ENCODE measurements at places on chromosomes 1 and 21.

- no peak for DNase-seq
Measured at GRCh38 chr1:208289716-208290115, 45.5 kb upstream of the PLXNA2 start.

- no peak for DNase-seq
Measured at GRCh38 chr1:44733365-44733764, 2.4 kb upstream of the RNU5D-1 start.

DNA sequence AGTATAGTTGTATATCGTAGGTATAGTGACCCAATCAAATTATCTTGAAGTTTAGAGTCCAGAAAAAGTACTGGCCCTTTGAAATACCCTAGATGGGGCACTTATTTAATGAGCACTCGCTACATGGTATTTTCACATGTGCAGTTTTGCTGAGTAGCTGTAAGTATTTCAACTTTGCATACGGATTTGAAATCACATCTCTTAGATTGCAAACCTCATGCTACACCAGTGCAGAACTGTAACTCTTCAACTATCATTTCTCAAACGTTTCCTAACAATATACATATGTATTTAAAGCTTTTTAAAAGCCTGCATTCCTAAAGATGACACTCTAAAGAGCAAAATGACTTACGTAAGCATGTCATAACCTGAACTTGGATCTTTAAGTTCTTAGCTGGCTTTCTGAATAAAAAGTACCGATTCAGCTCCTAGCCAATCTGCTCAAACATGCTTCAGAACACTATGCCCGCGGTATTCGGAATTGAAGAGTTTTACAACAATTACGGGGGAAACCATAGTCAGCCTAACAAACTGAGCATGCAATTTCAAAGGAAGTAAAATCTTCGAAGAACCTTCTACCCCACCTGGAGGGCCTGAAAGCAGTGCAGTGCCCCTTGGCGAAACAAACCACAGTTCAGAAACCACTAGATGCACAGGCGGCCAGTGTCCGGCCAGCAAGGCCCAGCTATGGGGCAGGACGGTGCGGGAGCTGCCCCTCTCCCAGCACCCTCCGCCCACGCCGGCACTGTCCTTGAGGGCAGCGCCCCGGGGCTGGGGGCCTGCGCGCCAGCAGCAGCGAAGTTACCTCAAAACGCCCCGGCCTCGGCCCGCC, 863 bp downstream of the FH start:
- no peak for DNase-seq

DNA sequence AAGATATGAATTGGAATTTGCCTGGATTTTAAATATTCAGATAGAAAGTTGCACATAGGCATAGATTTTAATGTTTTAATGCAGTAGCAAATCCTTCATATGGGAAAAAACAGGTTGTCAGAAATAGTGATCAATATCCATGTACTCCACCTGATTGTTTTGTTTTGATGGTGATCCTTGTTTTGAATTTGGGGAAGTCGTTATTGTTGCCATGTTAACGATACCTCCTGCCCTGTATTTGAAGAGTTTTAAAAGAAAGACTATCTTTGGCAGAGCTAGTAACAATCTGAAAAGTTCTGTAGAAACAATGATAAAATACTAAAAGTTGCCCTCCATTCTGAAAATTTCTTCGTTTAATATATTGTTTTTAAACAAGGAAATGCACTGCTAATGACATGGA, 1.1 kb downstream of the CEP350 start:
- DNase-seq = no peak

DNA sequence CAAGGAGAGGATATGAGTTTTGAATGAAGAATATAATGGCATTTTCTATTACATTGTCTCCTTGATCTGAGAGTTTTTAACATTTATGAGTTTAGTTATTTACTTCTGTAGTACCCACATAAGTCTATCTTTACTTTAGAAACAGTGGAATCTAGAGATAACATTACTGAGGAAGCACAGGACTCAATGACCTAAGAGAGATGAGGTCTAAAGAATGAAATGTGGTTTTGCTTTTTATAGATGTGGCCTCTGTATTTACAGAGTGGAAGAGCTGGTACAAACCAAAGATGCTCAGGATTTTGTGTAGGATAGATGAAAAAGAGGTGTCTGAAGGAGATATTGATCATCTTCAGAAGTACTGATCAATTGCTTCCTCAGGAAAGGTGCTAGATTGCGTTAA, 177.3 kb downstream of the KCTD3 start:
- DNase-seq = no peak

DNA sequence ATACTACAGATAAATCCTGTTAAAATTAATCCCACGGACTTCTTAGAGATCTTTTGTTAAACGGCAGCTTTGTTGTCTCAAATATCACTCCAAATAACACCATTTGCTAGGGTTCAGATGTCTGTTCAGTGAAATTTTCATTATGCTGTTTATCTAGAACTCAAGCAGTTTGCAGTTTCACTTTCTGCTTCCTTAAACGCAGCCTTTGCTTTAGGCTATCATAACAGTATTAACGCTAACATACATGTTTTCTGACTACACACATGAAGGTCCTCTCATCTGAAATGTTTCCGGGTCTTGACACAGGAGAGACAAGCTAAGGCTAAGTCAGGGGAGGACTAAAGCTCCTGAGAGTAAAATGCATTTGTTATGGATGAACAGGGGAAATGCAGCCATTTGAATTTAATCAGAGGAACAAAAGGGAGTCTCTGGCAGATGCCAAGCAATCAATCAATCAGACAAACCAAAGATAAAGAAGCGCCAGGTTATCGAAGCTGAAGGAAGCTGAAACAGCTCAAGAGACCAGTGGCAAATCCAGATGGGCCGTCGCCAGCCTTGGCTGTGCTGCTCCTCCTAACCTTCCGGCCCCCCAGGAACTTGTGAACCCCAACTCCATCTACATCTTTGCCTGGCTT, 16.9 kb downstream of the CCSAP start:
- DNase-seq = no peak

DNA sequence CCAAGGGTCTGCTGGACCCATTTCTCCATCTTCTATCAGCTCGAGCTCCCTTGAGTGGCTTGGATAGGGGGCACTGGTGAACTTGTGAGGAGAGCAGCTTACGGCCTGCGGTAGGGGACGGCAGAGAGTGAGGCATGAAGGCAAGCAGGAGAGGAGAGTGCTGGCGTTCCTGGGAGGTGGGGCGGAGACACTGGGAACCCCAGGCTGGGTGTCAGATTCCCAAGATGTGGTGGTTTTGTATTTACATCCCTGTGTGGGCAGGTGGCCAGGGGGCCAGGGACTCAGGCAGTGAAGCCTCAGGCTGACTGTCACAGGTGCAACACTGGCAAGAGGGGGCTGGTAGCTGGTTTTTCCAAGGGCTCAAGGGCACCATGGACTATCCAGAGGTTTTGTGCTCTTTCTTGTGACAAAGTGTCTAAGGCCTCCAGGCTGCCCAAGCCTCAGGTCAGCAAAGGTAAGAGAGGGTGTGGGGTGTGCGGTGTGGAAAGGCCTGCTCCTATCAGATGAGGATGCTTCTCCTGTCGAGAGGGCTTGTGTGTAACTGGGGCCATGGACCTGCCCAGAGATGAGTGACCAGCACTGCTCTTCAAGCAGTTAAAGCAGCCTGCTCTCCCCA, 45.1 kb upstream of the ROR1 start:
- no peak for DNase-seq

DNA sequence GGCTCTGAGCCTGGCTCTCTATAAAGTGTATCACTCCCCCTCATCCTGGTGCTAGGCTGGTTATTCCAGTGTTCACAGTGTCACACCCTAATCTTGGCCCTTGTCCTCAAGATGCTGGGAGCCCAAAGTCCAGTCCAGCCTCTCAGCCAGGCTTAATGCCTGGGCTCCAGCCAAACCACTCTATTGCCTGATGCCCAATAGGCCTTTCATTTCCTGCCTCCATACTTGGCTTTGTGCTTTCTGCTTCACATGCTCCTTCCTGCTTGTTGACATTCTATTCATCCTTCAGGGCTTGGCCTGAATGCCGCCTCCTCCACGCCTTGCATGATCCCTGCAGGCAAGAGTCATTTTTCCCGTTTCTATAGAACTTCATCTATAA, 1.7 kb downstream of the KLHDC8A start:
- no peak for DNase-seq

DNA sequence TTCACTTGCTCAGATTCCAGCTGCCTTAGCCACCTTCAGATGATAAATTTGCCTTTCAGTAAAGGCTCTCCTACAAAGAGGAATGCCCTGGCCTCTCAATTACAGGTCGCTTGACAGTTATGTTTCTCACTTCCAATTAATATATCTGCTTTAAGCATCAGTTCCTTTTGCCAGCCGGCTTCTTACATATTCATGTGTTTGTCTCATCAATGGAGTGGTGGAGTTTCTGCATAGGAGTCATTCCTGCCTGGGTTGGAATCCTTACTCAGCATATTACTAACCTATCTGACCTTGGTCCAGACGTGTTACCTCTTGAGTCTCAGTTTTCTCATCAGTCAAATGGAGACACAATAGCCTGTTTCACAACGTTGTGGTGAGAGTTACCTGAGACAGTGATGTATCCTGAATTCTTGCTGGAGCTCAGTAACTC, 9.4 kb upstream of the SESN2 start:
- no peak for DNase-seq

DNA sequence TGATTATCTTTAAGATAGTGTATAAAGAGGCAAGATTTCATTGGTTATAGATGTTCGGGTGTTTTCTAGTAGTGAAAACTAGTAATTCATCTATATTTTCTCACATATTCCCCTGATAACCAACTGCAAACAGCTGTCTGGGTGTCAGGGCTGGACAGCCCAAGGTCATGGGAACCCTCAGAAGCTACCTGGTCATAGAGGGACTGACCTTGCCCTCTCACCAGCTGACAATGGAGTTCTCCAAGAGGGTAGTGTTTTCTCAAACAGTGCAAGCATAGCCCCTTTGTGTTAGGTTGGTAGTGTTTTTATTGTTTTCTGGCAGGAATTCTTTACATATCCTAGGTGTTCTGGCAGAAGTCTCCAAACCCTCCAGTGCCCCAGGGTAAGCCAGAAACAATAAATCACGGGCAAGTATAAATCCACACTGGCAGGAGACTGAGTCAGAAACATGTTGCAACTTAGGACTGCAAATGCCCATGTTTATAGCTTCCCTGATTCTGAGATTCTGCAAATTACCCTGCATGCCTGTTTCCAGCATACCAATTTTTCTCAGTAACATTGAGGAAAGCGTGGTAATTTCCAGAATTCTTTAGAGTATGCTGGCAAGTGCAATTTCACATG, 82.8 kb upstream of the ATP1A1 start:
- DNase-seq = no peak

DNA sequence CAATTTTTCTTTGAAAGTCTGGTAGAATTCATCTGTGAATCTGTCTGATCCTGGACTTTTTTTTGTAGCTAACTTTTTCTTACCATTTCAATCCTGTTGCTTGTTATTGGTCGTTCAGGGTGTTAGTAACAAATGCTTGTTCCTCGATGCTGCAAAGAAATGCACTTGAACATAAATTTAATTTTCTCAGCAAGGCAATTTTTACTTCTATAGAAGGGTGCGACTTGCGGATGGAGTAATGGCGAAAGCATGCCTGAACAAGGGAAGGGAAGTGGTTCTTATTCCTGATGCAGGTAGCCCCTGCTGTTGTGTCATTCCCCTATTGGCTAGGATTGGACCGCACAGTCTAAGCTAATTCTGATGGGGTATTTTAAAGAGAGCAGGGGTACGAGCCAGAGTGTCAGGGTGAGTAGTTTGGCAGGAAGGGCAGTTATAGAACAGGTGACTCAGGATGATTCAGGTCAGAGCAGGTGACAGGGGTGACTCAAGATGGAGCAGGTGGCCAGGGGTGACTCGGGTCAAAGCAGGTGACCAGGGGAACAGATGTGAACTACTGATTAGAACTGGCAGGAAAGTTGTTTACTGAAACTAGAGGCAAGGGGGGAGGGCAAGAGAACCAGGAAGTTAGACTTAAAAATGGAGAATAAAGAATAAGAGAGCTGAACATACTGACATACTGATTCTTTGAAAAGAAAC, 40.5 kb downstream of the SERINC2 start:
- DNase-seq = no peak

- DNase-seq = no peak
Measured at GRCh38 chr1:212157252-212157651, 121.7 kb downstream of the DTL start.

DNA sequence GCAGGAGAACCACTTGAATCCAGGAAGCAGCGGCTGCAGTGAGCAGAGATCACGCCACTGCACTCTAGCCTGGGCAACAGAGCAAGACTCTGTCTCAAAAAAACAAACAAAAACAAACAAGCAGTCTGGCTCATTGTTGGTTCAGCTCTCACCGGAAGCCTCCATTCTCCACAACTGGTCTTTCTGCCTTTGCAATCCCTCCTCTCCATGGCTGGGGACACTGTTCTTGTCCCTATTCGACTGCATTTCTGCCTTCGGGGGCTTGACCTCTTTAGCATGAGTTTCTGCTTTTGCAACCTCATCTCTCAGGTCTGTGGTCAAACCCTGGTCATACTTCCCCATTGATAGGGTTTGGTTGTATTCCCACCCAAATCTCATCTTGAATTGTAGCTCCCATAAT, 216.3 kb upstream of the NR5A2 start:
- DNase-seq = no peak

DNA sequence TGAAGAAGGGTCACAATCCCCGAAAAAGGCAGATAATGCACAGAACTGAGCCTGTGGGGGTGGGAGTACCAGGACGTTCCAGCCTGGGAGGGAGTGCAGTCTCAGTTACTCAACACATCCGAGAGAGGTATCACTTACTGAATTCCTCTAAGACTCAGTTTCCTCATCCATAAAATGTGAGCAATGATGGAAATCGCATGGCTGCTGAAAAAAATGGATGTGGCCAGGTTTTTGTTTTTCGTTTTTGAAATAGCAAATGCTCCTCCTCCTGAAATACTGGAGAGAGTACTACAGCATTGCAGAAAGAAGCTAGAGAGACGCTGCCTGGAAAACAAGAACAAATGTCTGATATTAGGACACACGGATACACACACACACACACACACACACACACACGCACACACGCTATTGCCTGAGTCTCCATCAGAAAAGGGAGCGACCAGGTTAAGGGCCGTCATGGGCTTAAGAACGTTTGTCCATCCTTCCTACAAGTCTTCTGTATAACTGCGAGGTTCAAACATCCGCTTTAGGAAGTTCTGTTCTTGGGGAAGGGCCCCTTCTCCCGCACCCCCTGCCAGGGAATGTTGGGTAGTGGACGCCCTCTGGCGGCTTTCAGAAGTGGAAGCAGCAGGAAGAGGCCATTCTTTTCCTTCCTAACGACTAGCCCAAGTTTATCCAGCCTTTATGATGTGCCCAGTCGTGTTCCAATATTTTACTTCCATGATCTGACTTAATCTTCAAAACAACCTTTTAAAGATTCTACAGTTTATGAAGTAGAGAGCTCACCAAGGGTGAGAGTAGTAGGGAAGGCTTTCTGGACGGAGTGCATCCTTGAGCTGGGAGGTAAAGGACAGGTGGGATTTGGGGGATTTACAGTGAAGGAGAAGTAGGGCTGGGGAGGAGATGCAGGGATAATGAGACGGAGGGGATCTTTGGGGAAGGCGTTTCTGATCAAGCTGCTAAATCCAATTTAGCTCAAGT, 699 bp upstream of the NES start:
- no peak for DNase-seq

- DNase-seq = no peak
Measured at GRCh38 chr21:39471598-39471997, 19.8 kb downstream of the SH3BGR start.

Measured in stimulated activated CD8-positive, alpha-beta memory T cell treated with anti-CD3 and anti-CD28 coated beads, Interleukin-4, amount 100 ng/mL, for 1 hour (primary cell).